T-cell (primary cell): ENCODE measurements at places on chromosomes 16 and 17. TPM values are rescaled to one million over a fixed set of nuclear protein-coding genes. Genes with fewer than 3 reads are reported as not detected.

DHRS7C gene
- total RNA-seq = not detected

SLC12A3 gene
- total RNA-seq = not detected

NUPR1 gene
- 0.98 TPM for total RNA-seq

DNA sequence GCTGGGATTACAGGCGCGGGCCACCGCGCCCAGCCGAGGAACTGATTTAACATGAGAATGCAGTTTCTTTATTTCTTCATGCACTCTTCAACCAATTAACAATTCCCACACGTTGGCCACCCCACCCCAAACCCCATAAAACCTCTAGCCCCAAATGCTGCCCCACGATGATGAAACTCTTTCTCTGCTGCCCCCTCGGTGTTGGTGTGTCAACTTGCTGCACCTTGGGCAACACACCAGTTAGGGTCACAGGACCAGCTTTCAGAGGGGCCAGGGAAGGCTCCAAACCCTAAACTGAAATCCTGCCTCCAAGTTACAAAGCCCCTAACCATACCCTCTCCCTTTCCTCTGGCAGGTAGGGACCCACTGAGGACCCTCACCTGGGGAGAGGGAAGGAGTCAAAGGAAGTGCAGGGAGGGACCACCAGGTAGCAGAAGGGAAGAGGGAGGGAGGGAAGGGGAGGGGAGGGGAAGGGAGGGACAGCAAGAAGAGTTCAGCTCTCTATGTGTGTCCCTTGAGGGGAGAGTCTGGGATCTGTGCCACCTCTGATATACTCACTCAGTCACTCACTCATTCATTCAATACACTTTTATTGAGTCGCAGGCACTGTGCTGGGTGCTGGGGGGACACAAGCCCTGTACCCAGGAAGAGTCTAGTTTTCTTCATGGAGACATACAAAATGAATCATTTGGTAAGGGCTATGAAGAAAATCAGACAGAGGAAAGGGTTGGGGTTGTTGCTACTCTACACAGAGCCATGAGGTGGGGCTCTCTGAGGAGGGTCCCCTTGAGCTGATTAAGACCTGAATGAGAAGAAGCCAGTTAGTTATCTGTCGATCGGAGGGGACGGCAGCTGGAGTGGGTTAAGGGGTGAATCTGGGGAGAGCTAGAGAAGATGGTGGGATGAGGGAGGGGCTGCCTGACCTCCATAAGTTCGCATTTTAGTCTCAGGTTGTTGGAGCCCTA, 3.9 kb downstream of the PLXDC1 start:
- DNase-seq = no peak

TVP23A gene
- not detected for total RNA-seq

DNA sequence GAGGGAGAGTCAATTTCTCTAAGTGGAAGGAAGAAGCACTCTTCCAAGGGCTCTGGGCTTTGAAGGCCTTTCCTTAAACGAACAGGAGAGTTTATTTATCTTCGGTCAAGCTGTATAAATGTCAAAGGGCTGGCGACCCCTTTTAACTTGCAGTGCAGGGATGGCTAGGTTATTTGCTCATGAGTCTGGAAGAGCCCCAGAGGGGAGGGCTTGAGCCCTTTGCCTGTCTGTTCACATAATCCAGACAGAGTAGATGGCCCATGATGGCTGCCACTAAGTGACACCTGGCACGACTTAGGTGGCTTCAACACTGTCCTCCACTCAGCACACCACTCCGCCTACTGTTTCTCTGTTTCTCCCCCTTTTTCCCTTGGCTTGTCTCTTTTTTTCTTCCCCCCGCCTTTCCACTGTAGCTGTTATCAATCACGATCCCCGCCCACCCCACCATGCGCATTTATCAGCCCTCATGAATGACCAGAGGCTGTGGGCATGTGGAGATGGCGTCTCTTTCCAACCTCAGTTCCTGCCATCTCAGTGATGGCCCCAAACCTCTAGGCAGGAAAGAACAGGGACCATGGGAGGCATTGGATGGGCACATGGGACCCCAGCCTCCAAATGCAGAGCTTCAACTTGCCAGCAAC, 408.7 kb upstream of the TNRC6C start:
- DNase-seq = no peak

NGFR gene
- total RNA-seq = 0.29 TPM

GRCh38 chr16:50988441-50988840, 162.6 kb downstream of the SALL1 start:
- DNase-seq = no peak

- DNase-seq = no peak
Measured at GRCh38 chr16:12150600-12150999, 174.1 kb downstream of the SNX29 start.

HSF5 gene
- total RNA-seq = 1.7 TPM

DNA sequence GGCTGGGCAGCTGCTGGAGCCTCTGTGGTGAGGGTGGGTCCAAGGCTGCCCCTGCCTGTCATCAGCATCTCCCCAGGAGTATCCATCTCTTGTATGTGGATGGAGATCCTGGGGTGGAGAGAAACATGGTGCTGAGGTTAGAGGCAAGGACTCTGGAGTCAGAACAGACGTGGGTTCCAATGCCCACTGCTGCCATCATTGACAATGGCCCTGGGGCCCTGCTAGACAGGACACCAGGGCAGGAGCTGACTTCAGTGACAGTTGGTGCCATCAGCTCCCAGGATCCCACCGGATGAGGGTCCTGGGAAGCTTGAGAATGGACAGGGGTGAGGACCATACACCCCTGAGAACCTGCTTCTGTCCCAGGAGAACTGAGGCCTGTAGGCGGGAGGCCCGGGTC, 15.6 kb downstream of the MYLK3 start:
- DNase-seq = no peak

GRCh38 chr17:17710728-17711541, 29.7 kb downstream of the RAI1 start:
- DNase-seq = no peak

GRCh38 chr16:82967424-82967823, 340.7 kb downstream of the CDH13 start:
- DNase-seq = no peak

- DNase-seq = no peak
Measured at GRCh38 chr17:16197276-16197675, 18.1 kb downstream of the NCOR1 start.

DNA sequence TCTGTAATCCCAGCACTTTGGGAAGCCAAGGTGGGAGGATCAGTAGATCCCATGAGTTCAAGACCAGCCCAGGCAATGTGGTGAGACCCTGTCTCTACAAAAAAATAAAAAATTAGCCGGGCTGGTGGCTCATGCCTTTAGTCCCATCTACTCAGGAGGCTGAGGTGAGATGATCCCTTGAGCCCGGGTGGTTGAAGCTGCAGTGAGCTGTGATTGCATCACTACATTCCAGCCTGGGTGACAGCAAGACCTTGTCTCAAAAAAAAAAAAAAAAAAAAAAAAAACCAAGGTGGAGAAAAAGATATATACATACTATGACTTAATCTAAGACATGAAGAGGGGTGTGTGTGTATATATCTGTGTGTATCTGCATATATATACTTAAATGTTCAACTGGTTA, 26.7 kb downstream of the BBS2 start:
- DNase-seq = no peak

EVPL gene
- 0.58 TPM for total RNA-seq

DNA sequence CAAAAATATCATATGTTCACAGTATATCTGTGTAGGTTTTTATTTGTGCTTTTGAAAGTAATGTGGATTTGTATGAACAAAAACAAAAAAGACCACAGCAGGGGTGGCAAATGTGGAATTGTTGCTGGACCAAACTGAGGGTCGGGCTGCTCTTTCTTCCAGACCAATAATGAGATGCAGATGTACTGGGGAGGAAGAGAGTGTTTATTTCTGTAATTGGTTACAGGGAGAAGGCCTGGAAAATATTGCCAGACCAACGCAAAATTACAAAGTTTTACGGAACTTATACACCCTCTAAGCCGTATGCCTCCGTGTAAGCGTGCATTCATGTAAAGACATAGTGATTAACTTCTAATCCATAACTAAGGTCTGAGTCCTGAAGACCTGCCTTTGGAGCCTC, 353.9 kb upstream of the C16orf82 start:
- DNase-seq = no peak

- no peak for DNase-seq
Measured at GRCh38 chr17:1267471-1267943, 2.7 kb upstream of the BHLHA9 start.

CBFA2T3 gene
- total RNA-seq = 4.0 TPM

DNA sequence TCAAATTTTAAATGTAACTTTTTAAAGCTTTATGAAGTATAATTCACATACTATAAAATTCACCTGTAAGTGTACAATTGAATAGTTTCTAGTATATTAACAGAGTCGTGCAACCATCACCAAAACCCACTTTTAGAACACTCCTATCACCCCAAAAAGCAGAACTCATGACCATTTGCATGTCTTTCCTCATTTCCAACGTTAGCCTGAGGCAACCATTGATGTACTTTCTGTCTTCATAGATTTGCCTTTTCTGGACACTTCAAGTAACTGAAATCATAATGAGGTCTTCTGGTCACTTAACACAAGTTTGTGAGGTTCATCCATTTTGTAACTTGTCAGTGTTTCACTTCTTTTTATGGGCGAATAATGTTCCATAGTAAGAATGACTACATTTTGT, 33.2 kb downstream of the METTL16 start:
- DNase-seq = no peak

MXRA7 gene
- total RNA-seq = 5.9 TPM

PPY gene
- not detected for total RNA-seq

ZACN gene
- total RNA-seq = 0.30 TPM

DNA sequence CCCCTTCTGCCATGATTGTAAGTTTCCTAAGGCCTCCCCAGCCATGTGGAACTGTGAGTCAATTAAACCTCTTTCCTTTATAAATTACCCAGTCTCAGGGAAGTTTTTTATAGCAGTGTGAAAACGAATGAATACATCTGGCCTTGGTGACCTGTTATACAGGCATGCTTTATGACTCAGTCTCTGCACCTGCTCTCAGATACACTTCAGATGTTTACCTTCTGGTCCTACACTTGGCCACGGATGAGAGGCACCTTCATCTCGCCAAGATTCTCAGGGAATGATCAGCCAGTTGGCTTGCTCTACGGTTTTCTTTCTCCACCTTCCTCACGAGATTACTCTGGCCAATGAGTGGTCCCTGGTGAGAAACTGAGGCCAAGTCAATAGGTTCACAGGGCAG, 304.7 kb downstream of the CA10 start:
- no peak for DNase-seq

DNA sequence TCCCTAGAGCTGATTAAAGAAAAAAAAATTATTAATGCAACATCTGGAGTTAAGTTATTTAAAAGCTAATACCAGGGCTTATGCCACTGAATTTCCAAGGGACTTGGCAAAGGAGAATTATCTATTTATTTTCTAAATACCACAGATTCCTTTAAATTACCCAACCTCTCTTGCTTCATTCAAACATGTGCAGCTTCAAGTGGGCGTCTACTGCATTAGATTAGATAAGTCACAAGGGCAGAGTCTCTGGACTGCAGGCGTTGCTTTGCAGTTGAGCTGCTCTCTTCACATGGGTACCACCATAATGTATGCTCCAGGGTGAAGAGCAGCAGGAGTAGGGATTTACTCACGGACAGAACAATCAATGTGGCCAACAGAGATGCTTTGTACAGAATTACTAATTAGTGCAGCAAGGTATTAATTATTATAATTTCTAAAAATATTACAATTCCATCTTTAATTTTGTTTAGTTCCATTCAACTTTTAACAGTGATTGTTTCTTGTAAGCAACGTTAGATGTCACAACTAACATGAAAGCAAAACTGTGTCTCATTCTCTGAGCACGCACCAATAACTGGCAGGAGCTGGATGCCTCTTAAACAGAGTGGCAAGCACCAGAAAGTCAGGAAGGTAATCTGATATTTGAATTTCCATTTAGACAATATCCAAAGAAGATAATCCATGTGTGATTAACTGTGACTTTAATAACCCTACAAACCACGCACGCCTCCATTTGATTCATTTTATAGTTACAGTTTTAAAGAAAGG, 214.2 kb downstream of the STX8 start:
- DNase-seq = no peak

DNA sequence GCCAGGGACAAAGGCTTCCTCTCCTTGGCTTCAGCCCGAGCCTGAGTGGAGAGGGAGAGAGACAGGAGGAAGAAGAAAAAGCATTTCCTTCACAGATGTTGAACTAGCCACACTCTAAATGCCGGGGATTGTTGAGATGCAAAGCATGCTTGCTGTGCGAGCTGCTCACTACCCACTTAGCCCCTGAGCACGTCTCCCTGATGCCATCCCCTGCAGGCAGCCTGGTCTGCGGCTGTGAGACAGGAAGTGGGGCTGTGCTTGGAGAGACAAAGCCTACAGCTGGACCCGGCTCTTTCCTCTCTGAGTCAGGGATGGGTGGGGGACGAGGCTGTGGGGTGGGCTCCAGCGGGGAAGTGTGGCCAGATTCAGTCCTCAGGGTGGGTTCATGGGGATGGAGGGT, 13.7 kb downstream of the WNT9B start:
- DNase-seq = no peak

GRCh38 chr17:44187131-44187899, 543 bp downstream of the TMUB2 start:
- peak; percentile 35 for DNase-seq

DNA sequence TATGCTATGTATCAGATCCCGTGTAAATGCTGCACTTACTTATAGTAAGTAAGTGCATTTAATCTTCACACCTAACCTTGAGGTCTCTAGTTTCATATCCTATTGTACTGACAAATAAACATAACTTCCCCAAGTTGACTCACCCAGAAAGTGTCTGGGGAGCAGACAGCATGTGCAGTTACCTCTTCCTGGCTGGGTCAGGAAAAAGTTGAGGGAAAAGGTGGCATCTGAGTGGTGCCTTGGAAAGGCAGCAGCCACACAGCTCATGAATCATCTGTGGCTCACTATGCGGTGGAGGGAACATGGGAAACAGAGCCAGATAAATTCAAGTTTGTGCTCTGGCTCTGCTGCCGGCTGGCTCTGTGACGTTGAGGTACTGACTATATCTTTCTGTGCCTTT, 382.0 kb upstream of the DYNLRB2 start:
- DNase-seq = no peak

DNA sequence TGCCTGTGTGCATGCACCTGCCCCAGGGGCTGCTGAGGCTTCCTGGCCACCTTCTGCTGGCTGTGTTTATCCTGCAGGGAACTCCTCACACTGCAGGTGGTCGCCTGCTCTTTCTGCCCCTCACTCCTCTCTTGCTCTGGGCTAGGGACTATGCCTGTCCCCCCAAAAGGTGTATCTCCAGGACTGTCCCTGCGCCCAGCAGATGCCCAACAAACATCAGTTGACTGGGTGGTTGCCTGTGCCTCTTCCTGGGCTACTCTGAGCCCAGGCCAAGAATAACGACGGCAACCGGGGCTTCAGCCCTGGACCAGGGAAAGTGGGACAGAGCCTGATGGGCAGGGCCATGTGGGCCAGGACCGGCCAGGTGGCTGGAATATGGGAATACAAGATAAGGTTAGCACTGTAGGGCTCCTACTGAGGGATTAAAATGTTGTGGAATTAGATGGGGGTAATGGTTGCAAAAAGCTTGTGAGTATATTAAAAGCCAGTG, 55.4 kb downstream of the VAC14 start:
- no peak for DNase-seq

GRCh38 chr17:527247-527646, 174.6 kb upstream of the RPH3AL start:
- no peak for DNase-seq
